ENCODE measurements at places on chromosomes 1 and 21.

DNA sequence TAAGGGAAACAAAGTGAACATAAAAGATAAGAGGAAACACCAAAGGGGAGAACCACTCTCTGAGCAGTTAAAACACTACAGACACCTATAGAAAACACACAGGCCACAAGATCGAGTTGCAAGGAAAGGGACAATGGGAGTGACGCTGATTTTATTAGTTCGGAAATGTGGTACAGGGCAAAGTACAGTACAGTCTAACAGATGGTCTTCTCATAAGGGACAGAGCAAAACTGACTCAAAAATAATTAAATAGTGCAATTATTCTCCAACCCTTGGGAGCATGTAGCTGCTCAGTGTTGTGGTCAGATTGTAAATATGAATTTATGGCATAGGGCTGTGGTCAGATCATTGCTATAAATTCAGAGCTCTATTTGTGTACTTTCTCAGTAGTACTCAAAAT is 352.0 kb downstream of the USH2A start:
- no peak for DNase-seq

- peak; percentile 43 for DNase-seq
These were observed 21.3 kb downstream of the SERINC2 start for GRCh38 chr1:31434101-31434871.

GRCh38 chr1:175794586-175794985 is 51.2 kb upstream of the TNR start:
- DNase-seq: no peak

- DNase-seq: no peak
These were observed 43.2 kb downstream of the FLVCR1 start for GRCh38 chr1:212901290-212901689.

DNA sequence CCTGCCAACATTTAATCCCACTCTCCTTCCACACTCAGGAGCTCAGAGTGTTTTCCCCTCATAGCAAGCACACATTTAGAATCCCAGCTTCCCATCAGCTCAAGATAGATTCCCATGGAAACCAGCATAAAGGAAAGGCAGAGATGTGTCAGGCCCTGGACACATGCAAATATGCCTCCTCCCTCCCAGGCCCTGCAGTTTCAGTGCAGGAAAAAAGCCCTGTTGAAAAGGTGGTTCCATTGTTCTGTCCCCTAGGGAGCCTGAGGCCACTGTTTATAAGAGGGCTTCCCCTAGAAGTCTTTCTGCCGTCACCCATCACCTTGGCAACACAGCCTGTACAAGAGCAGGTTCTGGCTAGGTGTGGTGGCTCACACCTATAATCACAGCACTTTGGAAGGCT is 3.6 kb downstream of the CACNA1S start:
- DNase-seq: no peak

DNA sequence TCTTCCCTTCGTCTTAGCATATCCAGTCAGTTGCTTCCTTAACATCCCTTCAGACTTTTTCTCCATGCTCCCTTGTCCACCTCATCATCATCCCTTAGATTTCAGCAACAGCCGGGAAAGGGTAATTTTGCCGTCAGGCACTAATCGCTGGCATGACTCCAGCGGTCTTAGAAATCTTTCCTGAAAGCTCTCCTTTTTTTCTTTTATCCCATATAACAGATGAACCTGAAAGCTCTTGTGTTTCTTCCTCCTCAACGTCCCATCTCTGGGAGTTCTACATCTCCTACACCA is 10.4 kb upstream of the BOLA1 start:
- DNase-seq: peak; percentile 42
